AG04449 (cell line): ENCODE measurements at places on chromosomes 3 and 15.

DNA sequence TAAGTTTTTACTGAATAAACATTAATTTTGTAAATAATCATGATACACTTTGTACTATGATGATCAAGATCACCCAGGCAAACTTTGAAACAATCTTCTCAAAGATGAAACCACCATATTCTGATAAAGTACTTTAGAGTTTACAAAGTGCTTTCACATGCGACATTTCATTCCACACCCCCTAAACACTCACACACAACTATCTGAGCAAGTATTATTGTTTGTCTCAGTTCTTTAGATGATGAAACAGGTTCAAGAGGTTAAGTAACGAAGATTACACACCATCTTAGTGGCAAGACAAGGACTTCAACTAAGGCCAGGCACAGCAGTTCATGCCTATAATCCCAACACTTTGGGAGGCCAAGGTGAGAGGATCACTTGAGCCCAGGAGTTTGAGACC, 37.6 kb downstream of the ZNF148 start:
- DNase-seq: no peak

GRCh38 chr3:103672346-103672745, 1237.5 kb downstream of the ZPLD1 start:
- DNase-seq: no peak

GRCh38 chr3:32817257-32817557, 590 bp upstream of the TRIM71 start:
- DNase-seq: no peak

- DNase-seq: no peak
Measured at GRCh38 chr3:171465763-171466162, 5.6 kb upstream of the TNIK start.

DNA sequence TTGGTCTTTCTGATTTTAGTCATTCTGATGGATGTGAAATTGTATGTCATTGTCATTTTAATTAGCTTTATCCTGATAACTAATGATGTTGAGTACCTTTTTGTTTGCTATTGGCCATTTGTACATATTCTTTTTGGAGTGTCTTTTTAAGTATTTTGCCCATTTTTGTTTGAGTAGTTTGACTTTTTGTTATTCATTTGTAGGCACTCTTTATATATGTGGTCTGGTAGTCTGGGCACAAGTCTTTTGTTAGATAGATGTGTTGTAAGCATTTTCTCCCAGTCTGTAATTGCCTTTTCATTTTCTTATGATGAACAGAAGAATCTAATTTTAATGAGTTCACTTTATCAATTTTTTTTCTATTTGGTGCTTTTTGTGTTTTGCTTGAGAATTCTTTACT, 14.6 kb downstream of the GPR160 start:
- no peak for DNase-seq

DNA sequence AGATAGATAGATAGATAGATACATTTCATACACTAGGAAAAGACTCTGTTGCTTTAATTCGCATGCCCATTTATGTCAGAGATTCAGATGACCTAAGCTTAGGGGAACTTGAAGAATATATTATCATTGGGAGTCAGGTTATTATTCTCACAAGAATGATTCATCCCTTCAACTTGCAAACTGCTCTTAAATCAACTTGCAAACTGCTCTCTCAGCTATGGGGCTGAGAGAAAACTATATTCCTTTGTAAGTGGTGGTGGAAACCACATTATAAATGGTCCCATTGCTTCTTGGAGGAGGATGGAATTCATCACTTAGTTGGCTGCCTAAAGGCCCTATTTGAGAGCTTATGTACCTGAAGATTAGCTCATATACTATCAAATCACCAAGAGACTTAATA, 160.9 kb upstream of the STAC start:
- DNase-seq: peak; percentile 33

DNA sequence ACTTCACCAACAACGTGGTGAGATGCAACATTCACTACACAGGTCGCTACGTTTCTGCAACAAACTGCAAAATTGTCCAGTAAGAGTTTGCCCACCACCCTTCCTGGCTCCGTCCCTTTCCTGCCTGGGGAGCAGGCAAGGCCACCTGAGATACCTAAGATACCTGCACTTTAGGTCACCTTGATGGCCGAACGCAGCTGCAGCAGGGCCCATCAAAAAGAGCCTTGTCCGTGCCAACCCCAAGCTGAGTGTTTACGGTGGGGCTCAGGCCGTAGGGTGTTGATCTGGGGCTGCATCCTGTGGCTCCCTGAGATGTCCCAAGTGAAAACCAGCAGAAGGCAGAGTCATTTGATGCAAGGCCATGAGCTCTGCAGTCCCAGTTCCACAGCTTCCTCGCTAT, 23.2 kb downstream of the LOXL1 start:
- no peak for DNase-seq

DNA sequence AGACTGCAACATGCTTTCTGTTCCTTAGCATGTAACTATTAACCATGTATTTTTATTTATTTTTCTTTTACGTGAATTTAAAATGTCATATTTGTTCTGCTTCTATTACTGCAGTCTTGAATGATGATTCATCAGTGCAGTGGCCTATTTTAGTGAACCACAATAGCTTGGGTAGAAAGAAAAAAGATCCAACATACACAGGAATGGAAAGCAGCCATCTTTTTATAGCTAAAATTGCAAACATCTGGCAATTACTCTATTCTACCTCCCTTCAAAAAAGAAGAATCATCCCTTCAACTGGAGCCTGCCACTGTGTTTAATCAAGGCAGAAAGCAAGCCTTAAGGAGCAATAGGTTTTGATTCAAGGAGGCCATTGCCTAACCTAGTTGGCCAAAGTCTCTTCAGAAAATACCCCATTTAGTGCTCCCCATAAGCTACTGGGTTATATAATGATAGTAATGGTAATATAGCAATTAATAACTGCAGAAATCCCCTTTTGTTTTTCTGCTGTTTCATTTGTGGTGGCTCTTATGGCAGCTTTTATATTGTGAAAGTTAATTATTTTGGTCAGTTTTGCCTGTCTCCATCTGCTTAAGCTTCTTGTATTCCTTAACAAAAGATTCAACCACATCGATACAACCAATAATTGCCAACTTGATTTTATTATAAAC, 267.3 kb downstream of the LPP start:
- DNase-seq: peak; percentile 86

DNA sequence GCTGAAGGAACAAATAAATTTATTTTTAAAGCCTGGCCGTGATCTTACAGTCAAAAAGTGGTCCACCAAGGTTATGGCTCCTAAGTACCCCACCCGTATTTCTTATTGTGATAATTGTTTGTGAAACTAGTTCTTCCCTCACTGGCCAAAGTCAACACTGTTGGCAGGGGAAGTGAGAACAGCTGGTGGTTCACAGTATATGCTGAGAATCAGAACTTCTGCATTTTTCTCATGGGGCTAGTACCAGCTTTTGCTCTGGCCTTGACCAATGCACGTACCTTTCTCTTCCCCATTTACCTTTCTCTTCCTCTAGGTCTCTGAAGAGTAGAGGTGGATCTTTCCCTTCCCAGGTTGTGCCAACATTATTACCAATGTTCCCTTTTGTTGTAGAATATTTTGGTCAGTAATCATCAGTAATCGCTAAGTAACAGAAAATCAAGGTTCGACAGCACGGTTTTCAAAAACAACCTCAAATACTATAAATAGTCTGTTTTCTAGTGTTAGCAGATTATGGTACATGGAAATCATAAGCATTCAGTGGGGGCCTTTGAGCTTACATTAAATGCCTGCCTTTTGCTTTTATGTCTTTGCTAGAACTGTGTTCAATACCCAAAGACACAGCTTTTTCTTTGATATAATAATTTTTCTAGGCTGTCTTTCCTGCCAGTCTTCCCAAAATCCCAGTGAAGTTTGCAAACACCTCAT, 268.0 kb downstream of the LPP start:
- no peak for DNase-seq

DNA sequence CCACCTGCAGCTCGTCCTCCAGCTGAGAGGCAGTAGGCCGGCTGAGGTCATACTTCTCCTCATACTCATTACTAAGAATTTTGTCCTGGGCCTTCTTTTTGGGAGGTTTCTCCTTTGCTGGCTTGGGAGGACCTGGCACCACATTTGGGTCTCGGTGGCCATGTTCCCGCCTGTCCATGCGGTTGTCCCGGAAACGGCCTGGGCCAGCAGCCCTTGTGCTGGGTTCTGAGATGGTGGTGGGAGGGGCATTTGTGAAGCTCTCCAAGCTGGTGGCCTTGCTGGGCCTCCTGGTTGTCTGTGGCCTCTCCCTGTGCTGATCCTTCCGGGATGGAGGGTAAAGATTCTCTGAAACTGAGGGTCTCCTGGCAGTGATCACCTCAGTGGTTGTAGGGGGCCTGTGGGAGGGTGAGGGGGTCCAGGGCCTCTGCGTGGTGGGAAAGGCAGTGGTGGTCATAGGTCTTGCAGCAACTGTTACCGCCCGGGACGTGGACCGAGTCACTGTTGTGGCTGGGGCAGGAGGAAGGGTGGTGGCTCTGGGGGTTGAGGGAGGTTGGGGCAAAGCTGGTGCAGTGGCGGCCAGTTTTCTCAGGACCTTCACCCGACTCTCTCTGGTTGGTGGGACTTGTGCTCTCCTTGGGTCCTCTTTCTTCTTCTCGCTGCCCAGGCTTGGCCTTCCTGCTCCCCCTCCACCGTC, 2.5 kb downstream of the CCDC80 start:
- no peak for DNase-seq

GRCh38 chr15:63256433-63257274, 20.8 kb upstream of the APH1B start:
- DNase-seq: peak; percentile 68

DNA sequence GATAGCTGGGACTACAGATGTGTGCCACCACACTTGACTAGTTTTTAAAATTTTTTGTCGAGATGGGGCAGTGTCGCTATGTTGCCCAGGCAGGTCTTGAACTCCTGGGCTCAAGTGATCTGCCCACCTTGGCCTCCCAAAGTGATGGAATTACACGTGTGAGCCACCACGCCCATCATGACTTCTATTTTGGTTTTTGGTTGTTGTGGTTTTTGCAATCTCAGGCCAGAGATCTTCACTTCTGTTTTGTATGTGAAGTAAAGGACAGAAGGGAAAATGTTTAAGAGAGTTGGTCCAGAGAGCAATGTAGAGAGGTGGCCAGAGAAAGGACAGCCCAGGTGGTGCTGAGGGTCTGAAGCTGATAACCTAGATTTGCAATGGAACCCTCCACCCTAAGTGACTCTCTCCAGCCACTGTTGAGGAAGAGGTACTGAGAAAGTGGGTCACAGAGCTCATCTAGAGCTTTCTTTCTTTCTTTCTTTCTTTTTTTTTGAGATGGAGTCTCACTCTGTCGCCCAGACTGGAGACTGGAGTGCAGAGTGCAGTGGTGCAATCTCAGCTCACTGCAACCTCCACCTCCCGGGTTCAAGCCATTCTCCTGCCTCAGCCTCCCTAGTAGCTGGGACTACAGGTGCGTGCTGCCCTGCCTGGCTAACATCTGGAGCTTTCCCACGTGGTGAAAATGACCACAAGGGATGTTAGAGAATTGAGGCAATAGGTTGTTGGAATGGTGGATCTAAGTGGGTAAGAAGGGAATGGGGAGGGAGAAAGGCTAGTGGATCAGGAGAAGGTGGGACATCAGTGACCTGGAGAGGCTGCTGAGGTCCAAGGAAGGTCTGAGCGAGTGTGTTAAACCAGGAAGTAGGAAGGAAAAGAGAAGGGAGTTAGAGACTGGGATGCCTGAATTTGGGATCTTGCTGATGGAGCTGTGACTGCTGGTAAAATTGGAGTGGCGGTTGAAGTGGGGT, 22.4 kb upstream of the SEMA4B start:
- no peak for DNase-seq

DNA sequence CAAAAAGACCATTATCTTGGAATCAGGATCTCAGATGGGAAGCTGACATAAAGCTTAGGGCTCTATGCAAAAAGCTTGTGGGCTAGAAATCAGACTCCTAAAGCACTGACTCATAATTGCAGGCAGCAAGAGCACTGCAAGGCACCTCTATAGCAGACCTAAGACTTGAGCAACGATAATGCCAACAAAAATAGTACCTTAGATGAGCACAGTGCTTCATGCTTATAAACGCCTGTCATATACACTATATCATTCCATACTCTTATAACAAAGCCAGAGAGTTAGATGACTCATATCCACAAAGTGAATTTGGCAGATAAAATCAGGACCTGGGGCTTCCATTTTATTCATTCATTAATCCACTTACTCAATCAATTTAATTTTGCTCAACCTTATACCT, 560.8 kb downstream of the MCTP2 start:
- no peak for DNase-seq

- no peak for DNase-seq
Measured at GRCh38 chr15:48352474-48353072, 21.3 kb downstream of the DUT start.

DNA sequence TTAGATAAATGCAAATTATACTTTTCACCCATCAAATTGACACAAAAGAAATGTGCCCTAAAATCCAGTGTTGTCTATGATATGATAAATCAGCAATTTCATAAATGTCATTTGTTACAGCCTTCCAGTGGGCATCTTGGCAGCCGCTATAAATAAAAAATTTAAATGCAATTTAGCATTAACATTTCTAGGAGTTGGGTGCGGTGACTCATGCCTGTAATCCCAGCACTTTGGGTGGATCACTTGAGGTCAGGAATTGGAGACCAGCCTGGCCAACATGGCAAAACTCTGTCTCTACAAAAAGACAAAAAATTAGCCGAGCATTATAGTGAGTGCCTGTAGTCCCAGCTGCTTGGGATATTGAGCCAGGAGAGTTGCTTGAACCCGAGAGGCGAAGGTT, 65.9 kb upstream of the POMGNT2 start:
- DNase-seq: no peak

DNA sequence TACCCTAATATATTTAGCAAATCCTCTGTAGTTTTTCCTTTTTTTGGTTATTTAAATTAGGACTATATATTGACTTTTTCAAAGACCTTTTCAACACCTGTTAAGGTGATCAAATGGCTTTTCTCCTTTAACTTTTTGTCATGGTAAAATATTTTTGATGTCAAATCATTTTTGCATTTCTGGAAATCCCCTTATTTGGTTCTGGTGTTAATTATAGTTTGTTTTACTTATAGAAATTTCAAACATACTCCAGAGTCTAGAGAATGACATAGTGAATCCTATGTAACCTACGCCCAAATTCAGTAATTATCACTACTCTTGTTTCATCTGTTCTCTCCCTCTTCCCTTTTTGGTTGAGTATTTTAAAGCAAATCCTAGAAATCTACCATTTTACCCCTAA, 121.3 kb upstream of the TBL1XR1 start:
- no peak for DNase-seq

- no peak for DNase-seq
Measured at GRCh38 chr3:28669870-28670269, 321.2 kb upstream of the AZI2 start.

DNA sequence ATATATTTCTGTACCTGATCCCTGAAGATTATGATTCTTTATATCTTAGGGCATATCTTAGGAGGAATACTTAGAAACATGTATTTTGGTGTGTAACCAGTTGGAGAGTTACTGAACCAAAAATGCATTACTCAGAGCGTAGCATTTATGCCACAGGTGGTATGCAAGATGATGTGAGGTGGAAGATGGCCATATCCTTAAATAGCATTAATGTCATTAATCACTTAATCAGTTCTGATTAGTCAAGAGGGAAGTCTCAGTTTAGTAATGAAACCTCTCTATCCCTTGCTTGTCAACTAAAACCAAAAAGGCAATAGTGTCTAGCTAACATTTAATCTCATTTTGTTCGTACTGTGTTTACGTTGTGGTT, 130.5 kb upstream of the PHLDB2 start:
- DNase-seq: no peak

GRCh38 chr15:24823473-24823872, 131.3 kb upstream of the SNRPN start:
- no peak for DNase-seq

- peak; percentile 100 for DNase-seq
Measured at GRCh38 chr15:45456212-45457106, 66.1 kb downstream of the SLC30A4 start.
